ENCODE measurements at places on chromosomes 13 and 19.
A peak's percentile ranks its signal among the peaks of the same experiment; 100 is the strongest.

DNA sequence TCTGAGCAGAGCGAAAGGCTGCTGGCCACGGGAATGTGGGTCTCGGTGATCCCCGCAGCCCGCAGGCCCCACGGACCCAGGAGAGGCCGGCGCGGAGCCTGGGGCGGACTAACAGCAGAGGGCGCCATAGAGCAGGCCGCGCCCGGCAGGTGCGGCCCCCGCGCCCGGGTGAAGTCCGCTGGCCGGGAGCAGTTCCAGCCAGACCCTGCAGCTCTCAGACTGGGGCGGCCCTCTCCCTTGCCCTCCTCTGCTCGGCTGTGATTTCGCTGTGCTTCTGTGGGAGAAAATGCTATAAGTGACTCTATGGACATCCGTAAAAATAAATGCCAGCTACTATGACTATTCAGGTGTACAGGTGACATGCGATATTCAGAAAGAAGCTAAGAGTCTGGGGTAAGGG lies 37.7 kb downstream of the GSX1 start:
- no peak overlapping the region for H3K27ac ChIP-seq
- H3K4me1 ChIP-seq, result peaks cover 22% of the 10 kb centered on the region
- H3K36me3 ChIP-seq, result no peaks in the 10 kb centered on the region
- peak; percentile 54 for DNase-seq
- no peak overlapping the region for H3K4me3 ChIP-seq

DNA sequence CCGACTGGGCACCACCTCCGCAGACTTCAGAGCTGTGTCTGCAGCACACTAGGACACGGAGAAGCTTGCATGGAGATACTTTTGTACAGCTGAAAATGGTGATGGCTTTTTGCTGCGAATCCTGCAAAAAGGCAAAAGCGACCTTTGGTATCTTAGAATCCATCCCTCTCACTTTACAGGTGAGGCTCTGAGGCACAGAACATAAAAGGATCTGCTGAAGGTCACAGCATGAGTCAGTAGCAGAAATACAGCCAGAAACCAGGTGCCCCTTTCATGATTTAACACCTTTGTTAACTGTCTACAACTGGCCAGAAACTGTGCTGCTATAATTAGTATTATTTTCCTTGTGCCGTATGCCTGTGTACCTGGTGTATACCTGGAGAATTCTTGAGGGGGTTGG lies 48.3 kb downstream of the EFNB2 start:
- H3K4me1 ChIP-seq, result peaks cover 16% of the 10 kb centered on the region
- DNase-seq, result no peak
- no peak overlapping the region for H3K27ac ChIP-seq
- H3K36me3 ChIP-seq, result no peaks in the 10 kb centered on the region
- peaks cover 25% of the 10 kb centered on the region for H3K27me3 ChIP-seq

- DNase-seq, result no peak
- no peaks in the 10 kb centered on the region for H3K4me1 ChIP-seq
- no peaks in the 10 kb centered on the region for H3K36me3 ChIP-seq
- peaks cover 1% of the 10 kb centered on the region for H3K27me3 ChIP-seq
- H3K4me3 ChIP-seq, result no peak overlapping the region
- no peak overlapping the region for H3K27ac ChIP-seq
These were observed 1192.2 kb downstream of the EFNB2 start for GRCh38 chr13:105343134-105343806.

DNA sequence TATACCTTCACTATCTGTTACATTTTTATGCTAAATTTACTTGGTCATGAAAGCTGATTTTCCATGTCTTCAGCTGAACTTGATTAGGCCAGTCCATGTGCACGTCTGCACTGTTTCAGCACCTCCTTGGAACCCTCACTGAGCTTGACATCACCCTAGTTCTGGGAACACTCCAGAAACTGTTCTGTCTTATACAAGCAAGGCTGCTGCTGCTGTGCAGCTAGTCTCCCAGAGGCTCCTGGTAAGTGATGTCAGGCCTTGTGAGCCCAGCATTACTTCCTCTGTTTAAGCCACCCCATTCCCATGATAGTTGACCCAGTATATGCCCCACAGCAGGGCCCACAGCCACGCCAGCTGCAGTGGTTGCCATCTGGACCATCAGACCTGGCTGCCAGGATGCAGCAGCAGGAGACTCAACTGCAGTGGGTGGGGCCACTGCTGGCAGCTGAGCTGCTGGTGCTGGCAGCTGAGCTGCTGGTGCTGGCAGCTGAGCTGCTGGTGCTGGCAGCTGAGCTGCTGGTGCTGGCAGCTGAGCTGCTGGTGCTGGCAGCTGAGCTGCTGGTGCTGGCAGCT lies 90.5 kb upstream of the AKAP11 start:
- H3K27ac ChIP-seq, result no peak overlapping the region
- DNase-seq, result no peak
- peaks cover 6% of the 10 kb centered on the region for H3K36me3 ChIP-seq
- H3K27me3 ChIP-seq, result peaks cover 6% of the 10 kb centered on the region
- H3K4me1 ChIP-seq, result no peaks in the 10 kb centered on the region
- H3K4me3 ChIP-seq, result no peak overlapping the region

DNA sequence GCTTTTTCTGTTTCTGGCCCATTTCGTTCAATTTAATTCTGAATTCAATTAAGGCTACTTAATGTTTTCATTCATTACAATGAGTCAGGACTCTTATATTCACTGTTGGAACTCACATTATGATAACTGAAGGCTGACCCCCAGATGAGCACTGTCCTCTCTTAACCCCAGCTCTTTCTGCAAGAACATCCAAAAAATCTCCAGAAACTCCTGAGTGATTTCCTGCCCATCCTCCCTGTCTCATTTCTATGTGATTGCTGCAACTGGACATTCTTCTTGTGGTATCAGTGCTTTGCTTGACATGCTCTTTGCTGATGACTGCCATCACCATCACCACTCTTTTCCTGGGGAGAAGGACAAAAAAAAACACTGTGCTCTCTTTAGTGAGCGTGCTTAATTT lies 240.3 kb downstream of the SPRY2 start:
- H3K36me3 ChIP-seq, result no peaks in the 10 kb centered on the region
- no peak overlapping the region for H3K27ac ChIP-seq
- DNase-seq, result no peak
- H3K27me3 ChIP-seq, result no peaks in the 10 kb centered on the region
- no peaks in the 10 kb centered on the region for H3K4me1 ChIP-seq
